ENCODE measurements at places on chromosomes 12 and 14. TPM values are rescaled to one million over a fixed set of nuclear protein-coding genes. Genes with fewer than 3 reads are reported as not detected.

Gene APOF
- not detected for total RNA-seq

Gene NEK9
- total RNA-seq, result 73.6 TPM

Gene KCNC2
- total RNA-seq, result not detected

Gene LRP10
- total RNA-seq, result 200 TPM

Gene CIT
- 19.6 TPM for total RNA-seq

Gene CIROP
- not detected for total RNA-seq

Gene CD63
- total RNA-seq, result 1,176 TPM

Gene MANSC4
- total RNA-seq, result 0.89 TPM

Gene IGFBP6
- 202 TPM for total RNA-seq

Gene SPIC
- total RNA-seq, result not detected

Gene CTDSP2
- total RNA-seq, result 38.6 TPM

Gene TESPA1
- total RNA-seq, result not detected

Gene PPFIBP1
- total RNA-seq, result 108 TPM

Gene UNC79
- total RNA-seq, result 0.18 TPM

Gene ZC2HC1C
- total RNA-seq, result 0.89 TPM

Gene RBP5
- not detected for total RNA-seq

Gene RAB15
- total RNA-seq, result 1.8 TPM

Gene SCYL2
- 53.3 TPM for total RNA-seq

Gene PLEKHD1
- total RNA-seq, result not detected

Gene SOAT2
- total RNA-seq, result not detected

Gene PDE3A
- total RNA-seq, result 2.7 TPM

Gene UNG
- total RNA-seq, result 18.7 TPM

Gene GSC
- total RNA-seq, result not detected

Gene HHIPL1
- total RNA-seq, result 7.7 TPM

All from smooth muscle cell of the umbilical artery (primary cell).